Stimulated activated CD8-positive, alpha-beta memory T cell treated with anti-CD3 and anti-CD28 coated beads, Interleukin-15, amount 100 ng/mL, for 48 hours (primary cell): ENCODE measurements at places on chromosomes 1 and 21.
A peak's percentile ranks its signal among the peaks of the same experiment; 100 is the strongest.

- no peak for DNase-seq
Measured at GRCh38 chr1:8712413-8713231, 104.8 kb downstream of the RERE start.

DNA sequence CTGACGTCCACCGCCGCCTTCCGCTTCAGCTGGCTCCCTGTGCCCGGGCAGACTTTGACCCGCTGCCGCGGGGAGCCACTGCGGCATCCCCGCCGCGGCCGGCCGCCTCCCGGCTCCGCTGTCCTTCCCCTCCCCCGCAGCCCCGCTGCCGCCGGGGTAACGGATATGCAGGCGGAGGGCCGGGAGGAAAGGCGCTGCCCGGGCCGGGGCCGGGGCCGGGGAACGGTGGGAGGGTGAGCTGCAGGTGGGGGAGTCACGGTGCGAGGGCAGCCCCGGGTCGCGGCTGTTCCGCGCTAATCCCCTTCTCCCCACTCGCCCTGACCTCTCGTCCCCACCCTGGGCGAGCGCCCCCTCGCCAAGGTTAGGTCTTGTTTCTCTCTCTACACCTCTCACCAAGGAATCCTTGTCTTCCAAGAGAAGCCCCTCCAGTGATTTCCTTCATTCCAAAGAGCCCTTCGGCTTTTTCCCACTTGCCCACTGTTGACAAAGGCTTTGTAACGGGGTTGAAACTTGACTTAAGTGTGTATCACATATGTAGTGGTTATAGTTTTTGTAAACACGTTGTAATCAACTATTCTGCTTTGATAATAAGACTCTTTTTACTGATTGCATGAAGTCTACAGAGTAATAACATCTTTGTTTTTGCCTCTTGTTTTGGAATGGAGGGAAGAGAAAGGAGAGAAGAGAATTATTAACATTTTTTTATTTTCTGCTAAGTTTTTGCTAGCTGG lies 669 bp downstream of the XPR1 start:
- DNase-seq, result no peak

GRCh38 chr1:231144416-231145193 lies 17.3 kb upstream of the TRIM67 start:
- DNase-seq, result no peak

DNA sequence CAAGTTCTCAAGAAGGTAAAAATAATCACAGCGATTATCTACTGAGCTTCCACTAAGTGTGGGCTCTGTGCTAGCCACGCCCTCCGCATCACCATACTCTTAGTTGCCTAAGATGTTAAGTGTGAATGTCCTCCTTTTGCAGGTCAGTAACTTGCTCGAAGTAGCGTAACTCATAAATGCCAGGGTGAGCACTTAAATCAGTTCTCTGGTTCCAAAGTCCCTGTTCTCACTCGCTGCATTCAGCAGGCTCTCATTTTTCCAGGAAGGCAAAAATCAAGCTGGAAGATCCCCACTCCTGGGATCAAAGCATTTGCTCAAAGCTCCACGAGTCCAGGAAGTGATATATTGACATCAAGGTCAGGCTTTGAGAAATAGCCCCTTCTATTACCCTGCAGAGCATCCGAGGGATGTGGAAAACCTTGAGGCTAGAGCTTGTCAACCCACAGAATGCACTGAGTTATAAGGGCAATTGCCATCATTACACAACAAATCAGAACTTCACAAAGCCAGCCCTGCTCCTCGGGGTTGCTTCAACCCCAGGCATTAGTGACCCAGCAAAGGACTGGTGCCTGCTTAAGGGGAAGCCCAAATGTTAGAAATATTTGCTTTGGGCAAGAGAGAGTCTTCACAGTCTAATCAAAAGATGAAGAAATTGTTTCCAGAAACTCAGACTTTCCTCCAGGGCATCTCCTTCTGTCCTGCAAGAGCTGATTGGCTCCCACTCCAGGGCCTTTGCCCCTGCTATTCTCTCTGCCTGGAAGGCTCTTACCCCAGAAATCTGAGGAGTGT lies 19.5 kb downstream of the SLC30A1 start:
- no peak for DNase-seq

- DNase-seq, result no peak
Measured at GRCh38 chr1:75602486-75602885, 8.4 kb downstream of the SLC44A5 start.

GRCh38 chr1:35860696-35861095 lies 22.3 kb upstream of the AGO1 start:
- no peak for DNase-seq

GRCh38 chr21:41677671-41678015 lies 89.2 kb downstream of the RIPK4 start:
- no peak for DNase-seq

DNA sequence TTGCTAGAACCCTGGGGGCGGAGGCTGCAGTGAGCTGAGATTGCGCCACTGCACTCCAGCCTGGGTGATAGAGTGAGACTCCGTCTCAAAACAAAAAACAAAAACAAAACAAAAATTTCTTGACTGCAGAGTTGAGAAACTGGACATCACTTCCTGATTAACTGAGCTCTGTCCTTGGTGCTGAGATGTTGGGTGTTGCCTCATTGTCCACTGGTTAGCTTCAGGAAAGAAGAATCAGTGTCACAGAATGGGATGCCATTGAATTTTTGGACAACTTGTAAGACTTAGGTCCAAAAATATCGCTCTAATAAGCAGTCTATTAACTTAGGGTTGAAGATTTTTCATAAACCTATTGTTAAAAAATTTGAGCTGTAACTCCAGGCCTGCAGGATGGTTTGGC lies 23.8 kb upstream of the KCNA10 start:
- no peak for DNase-seq

DNA sequence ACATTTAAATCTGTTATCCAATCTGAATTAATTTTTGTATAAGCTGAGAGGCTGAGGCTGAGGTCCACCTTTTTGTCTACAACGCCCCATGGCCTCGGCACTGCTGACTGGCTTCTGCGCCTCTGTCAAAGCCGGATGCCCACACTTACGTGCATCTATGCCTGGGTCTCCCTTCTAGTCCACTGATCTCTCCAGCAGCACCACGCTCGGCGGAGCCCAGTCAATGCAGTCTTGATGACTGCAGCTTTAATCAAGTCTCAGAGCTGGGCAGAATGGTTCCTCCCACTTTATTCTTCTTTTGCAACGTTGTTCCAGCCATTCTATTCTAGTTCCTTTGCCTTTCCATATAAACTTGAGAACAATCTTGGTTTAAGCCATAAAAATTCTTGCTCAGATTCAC lies 9.4 kb downstream of the PRDM15 start:
- no peak for DNase-seq

- DNase-seq, result no peak
Measured at GRCh38 chr1:213247038-213247437, 196.0 kb downstream of the RPS6KC1 start.

- no peak for DNase-seq
Measured at GRCh38 chr1:20787840-20788795, 1.0 kb upstream of the HP1BP3 start.

- no peak for DNase-seq
Measured at GRCh38 chr1:30727824-30728223, 4.4 kb upstream of the MATN1 start.

DNA sequence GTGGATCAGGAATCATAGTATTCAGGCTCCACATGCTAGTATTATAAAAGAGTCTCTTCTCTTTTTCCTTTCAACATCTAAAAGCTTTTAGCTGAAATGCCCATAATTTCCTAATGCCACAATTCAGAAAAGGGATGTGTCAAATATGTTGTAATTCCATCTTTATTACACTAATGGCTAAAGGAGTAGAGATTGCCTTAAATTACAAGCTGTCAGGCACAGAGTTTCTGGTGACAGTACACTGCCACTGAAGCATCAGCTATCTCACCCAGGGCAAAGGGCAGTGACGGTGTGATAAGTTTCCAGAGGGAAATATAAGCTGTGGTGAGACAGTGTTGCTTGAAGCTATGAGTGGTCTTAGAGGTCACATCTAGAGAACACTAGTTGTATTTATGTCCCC lies 581.1 kb downstream of the KCNT2 start:
- no peak for DNase-seq

DNA sequence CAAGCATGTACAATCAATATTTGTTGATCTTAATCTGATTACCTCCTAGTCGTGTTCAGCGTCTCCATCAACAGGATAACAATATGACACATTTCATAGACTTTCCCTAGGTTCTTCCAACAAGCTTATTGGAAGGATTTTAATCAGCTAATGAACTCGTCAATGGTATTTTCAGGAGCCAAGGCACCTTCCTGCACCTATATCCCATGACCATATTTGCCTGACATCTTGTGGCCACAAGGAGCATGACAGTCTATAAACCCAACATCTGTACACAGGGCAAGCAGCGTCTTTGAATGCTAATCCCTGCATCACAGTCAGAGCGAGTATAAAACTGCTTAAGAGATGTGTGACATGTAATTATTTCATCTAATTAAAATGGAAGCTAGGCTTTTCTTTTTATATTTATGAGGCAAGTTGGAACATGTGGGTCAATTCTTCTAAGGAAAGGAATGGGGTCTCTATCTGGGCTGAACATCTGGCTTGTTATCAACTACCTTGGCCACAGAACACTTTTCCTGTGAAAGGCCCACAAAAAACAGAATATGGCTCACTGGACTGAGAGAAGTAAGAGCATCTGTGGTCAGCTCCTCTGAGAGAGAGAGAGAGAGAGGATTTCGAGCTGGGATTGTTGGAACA lies 388.8 kb downstream of the NTNG1 start:
- DNase-seq, result no peak

DNA sequence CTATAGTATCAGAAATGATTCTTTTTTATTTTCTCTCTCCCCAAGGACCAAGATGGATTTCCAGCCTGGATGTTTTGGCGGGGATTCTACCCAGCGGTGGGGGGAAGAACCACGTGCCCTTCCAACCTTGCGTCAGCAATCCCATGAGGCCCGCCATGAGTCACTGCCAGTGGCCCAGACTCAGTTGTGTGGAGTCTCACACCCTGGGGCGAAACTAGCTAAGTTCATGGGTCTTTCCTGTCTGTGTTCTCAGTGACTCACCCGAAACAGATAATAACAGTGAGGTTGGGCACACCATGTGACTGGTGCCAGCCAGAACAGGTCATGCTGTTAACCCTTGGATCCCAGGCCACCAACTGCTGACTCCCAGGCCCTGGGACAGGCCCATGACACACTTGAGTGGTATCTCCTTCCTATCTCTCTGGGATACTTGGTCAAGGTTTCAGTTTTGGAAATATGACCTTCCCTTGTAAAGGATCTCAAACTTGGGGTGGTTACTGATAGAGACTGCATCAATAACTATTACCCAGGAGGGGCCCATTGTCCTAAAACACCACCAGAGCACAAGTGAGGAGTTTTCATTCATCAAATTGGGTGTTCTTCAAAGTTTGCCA lies 98.0 kb upstream of the DUSP10 start:
- peak; percentile 74 for DNase-seq

DNA sequence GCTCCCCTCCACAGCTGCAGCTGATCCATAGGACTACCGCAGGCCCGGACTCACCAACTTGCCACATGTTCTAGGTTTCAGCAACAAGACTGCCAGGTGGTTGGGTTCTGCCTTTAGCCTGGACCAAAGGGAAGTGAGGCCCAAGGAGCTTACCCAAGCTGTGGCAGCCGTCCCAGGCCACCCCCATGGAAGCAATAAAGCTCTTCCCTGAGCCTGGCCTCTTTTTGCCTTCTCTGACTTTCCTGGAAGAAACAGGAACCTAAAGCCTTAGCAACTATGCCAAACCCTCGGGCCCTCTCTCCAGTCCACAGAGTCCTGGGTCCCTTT lies 2.7 kb upstream of the ARTN start:
- DNase-seq, result no peak

- DNase-seq, result peak; percentile 41
Measured at GRCh38 chr1:6260961-6261614, at the start of gene GPR153. Gene GPR153, minus strand, starts transcription at chr1:6261098. Its CDS starts 6,193 bp downstream, at chr1:6254905.

- DNase-seq, result no peak
Measured at GRCh38 chr1:246199086-246199645, 307.9 kb downstream of the SMYD3 start.

DNA sequence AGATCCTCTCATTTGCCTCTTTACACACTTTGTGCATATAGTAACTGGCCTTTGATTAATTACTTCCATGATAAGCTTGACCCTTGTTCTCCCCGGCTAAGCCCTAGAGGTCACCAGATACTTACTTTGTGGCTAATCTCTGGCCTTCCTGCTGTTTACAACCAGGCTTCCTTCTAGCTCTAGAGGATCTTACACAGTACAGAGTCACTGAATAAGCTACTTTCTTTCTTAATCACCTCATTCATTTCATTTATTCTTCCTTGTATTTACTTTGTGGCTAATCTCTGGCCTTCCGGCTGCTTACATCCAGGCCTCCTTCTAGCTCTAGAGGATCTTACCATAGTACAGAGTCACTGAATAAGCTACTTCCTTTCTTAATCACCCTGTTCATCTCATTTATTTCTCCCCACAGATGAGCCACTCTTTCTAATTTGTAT lies 144.3 kb upstream of the C1orf21 start:
- DNase-seq, result no peak

DNA sequence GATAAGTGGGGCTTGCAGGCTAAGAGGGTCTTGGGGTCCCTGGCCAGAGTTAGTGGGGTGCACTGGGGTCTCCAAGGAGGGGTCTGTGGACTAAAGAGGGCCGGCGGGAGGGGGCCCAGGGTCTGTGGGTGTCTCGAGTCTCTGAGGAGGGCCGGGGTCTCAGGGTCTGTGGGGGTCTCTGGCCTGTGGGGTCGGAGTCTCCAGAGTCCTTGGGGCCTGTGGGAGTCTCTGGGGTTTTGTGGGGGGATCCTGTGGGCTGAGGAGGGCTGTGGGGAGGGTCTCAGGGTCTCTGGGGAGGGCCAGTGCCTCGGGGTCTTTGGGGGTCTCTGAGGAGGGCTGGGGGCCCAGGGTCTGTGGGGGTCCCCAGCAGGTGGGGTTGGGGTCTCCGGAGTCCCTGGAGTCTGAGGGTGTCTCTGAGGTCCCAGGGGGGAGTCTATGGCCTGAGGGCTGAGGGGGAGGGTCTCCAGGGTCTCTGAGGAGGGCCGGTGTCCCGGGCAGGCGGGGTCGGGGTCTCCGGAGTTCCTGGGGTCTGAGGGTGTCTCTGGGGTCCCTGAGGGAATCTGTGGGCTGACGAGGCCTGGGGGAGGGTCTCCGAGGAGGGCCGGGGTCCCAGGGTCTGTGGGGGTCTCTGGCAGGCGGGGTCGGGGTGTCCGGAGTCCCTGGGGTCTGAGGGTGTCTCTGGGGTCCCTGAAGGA lies 628 bp upstream of the PLEKHM2 start:
- DNase-seq, result no peak

DNA sequence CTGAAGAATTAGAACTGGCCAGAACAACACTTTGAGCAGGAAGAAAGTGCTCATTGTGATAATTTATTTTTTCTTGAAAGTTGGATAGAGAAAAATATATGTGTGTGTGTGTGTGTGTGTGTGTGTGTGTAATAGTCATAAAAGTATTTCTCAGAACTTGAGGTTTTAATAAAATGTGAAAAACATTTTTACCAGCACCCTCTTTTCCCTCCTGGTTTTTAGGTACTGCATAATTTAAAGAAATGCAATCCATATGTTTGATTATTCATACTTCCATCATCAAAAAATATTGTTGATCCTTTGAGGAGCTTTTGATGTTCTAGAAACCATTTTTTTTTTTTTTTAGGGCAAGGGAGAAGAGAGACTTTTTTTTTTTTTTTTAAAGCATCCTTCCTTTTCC lies 66.8 kb upstream of the JUN start:
- no peak for DNase-seq

GRCh38 chr1:107480548-107481415 lies 339.9 kb downstream of the NTNG1 start:
- no peak for DNase-seq

- DNase-seq, result no peak
Measured at GRCh38 chr1:231903586-231904081, 277.0 kb downstream of the DISC1 start.
